ENCODE measurements at places on chromosomes 16 and 17.

DNA sequence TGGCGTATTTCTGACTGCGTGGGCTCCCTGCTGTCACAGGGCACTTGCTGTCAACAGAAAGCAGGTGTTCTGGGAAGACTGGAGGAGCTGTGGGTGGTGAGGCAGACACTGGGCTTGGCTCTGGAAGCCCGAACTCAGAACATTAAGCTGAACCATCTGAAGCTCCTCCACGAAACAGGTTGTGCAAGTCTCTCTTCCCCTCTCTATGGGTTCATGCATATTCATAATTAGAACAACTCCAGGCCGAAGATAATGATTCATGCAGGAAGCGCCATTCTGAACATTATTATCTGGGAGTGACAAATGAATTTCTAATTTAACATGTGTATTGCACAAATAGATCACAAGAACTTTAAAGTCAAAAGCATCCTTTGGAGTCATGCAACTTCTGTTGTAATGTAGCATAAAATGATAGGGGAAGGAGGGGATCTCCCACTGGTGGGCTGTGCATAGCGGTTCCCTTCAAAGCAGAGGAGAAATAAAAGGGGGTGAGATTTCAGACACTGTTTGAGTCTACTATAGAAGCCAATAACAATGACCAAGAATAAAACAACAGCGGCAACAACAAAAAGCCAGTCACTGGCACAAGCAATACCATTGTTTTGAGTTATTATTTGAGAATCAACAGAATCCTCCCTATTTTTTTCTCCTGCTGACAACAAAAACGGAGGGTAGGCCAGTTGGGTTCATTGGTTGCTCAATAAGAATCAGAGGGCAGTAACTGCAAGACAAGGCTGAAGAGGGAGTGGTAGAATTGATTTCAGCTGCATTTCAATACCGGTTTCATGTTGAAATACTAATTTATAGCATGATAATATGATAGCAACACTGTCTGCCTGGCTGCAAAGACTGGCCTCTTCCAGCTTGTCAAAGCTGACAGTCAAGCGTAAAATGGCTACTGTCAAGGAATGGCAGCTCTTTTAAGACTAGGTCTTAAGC, 407.3 kb downstream of the XYLT1 start:
- DNase-seq = no peak

- DNase-seq = peak; percentile 47
These were observed 849 bp downstream of the CAPN15 start for GRCh38 chr16:528111-529011.

DNA sequence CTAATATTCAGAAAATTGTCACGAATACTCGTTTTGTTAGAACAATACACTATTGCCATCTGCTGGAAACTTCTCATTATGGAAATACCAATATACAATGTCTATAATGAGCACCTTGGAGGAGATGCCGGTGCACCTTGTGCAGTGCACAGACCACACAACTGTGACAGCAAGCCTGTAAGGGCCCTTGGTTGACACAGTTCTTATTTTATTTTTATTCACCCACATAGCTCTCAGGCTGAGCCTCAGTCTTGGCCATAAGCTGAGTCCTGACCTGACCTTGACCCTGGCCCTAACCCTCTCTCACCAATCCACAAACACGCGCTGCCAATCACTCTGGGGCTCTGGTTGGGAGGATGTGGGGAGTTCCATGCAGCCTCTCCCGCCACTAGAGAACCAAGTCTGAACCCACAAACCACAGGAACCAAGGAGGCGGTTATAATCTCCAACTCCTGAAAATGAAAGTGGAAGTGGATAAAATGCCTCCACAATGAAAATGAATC, 7.6 kb downstream of the AIPL1 start:
- DNase-seq = no peak

DNA sequence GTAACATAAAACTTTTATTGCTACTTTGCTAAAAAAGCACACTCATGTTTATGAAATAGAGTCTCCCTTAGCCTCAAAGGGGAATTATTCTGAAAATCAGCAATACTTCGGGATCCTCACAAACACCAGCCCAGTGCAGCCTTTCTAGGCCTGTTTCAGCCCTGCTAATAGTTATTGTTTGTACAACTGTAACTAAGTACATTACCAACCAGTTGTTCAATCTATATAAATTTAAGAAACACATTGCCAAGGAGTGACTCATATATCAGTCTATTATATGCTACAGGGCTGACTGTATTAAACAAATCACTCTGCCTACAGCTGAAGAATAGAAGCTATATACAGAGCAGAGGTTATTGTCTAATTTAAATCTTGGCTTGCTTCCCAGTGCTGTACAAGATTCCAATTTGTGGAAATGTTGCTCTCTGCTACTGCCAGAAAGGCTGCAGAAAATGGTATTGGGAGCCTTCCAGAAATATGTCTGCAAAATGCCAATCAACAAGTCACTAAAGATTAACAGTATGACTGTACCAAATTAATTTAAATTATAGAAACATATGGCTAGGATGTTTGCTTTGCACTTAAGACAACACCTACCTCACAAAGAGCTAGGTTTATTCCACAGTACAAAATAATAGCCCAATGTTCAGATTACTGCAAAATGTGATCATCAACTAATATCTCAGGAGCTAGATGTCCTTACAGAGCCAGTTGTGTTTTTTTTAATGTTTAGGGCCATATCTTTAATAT, 49.7 kb downstream of the TOX3 start:
- no peak for DNase-seq

- no peak for DNase-seq
These were observed 50.0 kb downstream of the KCNJ18 start for GRCh38 chr17:21742326-21742725.

GRCh38 chr17:43813386-43813785, 19.6 kb downstream of the MPP3 start:
- no peak for DNase-seq

DNA sequence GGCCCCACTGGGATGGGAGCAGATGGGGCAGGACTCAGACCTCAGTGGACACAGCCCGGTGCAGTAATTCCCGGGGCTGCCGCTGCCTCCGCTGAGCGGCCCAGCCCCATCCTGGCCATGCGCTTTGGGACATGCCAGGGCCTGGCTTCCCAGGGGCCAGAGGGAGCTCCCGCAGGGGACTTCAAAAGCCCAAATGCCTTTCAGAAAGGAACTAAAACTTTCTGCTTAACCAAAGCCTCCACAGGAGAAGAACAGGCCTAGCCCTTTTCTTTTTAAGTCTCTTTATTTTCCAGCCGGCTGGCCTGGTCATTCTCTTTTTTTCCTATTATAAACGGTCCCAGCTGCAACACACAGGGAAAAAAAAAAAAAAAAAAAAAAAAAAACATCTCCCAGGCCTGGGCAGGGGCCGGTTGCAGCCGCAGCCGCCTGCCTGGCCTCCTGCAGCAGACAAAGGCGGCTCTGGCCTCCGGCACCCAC, 10.7 kb upstream of the ZNF423 start:
- no peak for DNase-seq

GRCh38 chr17:9185142-9185541, 163.8 kb downstream of the NTN1 start:
- DNase-seq = no peak

- no peak for DNase-seq
These were observed 45.0 kb downstream of the B9D1 start for GRCh38 chr17:19317359-19318095.

- DNase-seq = no peak
These were observed 3.8 kb upstream of the GCSH start for GRCh38 chr16:81099958-81100357.

GRCh38 chr17:2980211-2980903, 83.0 kb downstream of the OR1D5 start:
- DNase-seq = no peak

DNA sequence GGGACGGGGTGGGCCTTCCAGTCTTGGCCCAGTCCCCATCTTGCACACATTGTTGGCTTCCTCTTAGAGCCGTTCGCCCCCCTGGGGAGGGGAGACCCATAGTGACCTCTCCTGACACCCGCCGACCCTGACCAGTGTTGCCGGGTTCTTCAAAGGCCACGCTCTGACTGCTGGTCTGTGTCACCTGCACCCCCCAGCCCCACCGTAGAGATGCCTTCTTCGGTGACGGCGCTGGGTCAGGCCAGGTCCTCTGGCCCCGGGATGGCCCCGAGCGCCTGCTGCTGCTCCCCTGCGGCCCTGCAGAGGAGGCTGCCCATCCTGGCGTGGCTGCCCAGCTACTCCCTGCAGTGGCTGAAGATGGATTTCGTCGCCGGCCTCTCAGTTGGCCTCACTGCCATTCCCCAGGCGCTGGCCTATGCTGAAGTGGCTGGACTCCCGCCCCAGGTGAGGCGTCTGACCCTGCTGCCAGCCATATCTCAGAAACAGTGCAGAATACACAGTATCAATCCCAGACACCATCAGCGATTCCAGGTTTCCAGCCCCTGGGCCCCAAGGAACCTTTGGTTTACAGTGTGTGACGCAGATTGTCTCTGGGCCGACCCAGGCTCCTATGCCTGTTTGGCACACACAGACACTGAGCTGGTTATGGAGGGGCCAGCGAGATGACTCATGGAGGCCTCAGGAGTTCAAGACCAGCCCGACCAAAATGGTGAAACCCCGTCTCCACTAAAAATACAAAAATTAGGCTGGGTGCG, 1.3 kb downstream of the SLC26A11 start:
- DNase-seq = no peak

GRCh38 chr16:54696970-54697369, 233.7 kb upstream of the IRX5 start:
- DNase-seq = no peak

DNA sequence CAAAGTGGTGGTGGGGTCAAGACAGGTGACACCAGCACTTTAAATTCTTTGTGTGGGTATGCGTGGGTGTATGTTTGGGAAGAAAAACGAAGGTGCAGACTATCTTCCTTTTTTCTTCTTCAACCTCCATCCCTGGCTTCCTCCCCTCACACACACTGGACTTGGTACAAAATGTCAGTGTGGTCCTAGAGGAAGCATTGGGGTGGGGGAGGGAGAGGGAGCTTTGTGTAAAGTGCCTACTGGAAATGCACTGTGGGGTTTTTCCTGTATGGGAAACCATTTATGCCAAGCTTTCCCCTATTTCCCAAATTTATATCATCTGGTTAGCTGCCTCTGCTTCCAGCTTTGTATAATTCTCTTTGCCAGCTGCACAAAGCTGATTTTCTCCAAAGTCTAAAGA, 44.4 kb downstream of the SLFN12L start:
- no peak for DNase-seq

DNA sequence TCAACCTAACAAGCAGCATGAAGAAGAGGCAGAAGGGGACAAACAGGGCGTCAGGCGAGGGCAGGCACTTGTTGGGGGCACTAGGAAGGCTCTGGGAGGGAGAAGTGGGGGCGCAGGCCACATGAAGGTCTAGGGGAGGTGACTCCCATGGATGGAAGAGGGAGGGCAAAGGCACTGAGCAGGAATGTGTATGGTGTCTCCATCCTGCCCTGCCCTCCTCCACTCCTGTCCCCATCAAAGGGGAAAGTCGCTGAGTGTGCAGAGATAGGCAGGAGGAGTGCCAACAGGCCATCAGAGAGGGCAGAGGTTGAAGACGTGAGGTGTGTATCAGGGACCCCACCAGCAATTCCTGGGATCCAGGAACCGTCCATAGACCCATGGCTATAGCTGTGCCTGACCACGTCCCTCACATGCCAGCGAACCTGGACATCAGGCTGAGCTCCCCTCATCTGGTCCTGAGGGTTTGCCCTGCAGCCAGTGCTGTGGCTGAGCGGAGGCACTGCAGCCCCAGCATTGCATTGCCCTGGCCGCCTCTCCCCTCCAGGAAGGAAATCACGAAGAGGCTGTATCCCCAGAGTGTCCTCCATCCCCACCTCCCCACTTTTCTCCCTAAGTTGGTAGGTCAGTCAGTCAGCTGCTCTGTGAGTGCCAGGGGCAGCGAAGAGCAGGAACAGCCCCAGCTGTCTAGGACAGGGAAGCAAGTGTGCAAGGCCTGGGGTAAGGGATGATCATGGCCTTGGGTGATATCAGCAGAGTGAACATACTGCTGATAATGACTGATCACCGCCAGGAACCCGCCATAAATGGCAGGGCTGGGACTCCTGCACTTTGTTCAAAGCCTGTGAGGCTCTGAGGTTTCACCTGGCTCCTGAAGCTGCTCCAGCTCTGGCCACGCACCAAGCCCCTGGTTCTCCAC, 6.2 kb upstream of the CYB561 start:
- DNase-seq = no peak

GRCh38 chr16:86380030-86380429, 130.3 kb upstream of the FOXF1 start:
- no peak for DNase-seq

GRCh38 chr17:13420418-13420826, 181.3 kb downstream of the HS3ST3A1 start:
- no peak for DNase-seq

GRCh38 chr16:88888461-88889387, 22.3 kb upstream of the PABPN1L start:
- DNase-seq = no peak

GRCh38 chr16:53121043-53121620, 66.3 kb downstream of the CHD9 start:
- no peak for DNase-seq
